ENCODE measurements at places on chromosomes 7 and 10.

DNA sequence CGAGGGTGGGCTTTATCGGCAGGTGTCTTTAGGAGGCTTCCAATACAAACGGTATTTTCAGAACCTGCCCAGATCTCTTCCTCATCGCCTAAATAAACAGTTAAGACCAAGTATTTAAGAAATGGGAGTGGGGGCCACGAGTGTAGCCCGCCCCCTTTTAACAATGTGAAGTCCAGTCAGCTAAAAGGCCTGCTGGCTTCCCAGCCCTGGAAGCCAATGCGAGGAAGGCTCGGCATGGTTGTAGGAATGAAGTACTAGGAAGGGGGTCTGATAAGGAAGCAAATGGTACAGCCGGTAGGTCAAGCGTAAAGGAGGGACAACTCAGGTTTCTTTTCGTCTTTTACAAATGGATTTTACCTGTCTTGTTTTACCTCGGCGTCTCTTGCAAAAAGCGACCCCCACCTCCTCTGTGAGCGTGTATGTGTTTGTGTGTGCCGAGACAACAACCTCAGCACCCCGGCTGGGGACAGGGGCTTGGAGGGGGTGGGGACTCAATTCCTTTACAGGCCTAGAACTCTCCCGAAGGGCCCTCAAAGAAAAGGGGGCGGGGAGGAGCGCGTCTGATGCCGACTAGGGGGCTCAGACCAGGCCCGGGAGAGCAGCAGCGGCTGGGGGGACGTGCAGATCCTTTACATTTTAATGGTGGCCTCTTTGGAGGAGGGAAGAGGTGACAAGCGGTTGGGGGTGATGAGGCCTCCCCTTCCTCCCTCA, 147.6 kb downstream of the GPR85 start:
- no peak for DNase-seq

DNA sequence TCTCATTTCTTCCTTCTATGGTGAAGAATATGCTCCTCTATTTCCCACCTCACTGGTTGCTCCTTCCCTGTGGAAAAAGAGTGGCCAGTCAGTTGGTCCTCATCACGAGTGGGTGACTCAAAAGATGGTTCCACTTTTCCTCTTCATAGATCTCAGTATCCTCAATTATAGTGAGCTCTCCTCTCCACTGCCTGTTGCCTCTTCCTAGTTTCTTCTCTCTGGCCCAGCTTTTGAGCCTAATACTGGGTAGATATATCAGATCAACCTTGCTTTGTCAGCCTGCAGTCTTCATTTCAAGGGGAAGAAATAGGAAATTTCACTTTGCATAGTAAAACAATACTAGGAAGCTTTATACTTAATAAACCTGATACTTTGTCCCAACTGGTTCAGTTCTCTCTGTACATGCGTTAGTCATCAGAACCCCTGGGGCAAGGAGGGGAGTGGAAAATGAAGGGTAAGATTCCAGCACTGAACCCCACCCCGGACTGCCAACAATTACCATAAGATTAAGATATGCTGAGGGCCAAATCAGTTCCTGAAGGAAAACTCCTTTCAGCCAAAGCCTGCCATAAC, 15.5 kb upstream of the WNT16 start:
- DNase-seq, result no peak

DNA sequence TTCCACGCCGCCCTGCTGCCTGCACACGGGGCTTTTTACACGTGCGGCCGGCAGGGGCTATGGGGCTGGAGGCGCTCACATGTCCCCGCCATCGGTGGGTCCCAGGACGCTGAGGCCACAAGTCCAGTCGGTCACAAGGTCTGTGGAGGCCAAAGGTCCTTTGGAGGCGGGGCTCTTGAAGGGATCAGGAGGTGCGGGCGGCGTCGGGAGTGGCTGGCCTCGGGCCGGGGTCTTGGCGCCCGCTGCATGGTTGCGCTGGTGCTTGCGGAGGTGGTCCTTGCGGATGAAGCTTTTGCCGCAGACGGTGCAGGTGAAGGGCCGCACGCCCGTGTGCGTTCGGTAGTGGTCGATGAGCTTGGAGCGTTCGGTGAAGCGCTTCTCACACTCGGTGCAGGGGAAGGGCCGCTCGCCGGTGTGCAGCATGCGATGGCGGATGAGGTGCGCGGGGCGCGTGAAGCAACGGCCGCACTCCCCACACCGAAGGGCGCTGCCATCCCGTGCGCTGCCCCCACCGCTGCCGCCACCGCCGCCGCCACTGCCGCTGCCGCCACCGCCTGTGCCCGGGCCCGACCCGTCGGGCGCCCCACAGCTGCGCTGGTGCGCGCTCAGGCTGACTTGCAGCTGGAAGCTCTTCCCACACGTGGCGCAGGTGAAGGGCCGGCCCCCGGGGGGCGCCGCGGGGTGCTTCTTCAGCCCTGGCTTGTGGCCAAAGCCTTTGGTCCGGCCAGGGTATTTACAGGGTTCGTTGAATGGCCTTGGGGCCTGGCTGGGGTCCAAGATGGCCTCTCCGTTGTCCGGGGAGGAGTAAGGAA, 13.7 kb upstream of the ZNF777 start:
- DNase-seq, result no peak

GRCh38 chr7:51456-52068, 140.8 kb upstream of the FAM20C start:
- no peak for DNase-seq

GRCh38 chr7:84100866-84101265, 93.7 kb downstream of the SEMA3A start:
- DNase-seq, result no peak

DNA sequence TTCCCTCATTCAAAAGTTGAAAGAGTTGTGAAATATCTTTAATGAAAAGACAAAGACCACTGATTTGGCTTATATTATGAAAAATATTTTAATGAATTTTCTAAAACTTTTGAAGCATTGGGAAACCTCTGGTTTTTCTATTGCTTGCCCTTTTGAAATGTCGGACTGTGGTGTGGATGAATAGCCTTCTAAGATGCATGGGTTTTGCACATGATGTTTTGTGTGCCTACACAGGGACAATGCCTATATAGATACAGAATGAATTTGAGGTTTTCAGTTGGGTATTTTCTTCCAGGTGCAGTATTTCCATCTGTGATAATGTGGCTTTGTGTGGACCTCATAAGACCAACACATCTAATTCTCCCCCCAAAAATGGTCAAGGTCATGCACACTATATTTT, 1437.9 kb downstream of the REEP3 start:
- DNase-seq, result no peak

GRCh38 chr7:96794063-96794462, 84.4 kb upstream of the SEM1 start:
- DNase-seq, result no peak

DNA sequence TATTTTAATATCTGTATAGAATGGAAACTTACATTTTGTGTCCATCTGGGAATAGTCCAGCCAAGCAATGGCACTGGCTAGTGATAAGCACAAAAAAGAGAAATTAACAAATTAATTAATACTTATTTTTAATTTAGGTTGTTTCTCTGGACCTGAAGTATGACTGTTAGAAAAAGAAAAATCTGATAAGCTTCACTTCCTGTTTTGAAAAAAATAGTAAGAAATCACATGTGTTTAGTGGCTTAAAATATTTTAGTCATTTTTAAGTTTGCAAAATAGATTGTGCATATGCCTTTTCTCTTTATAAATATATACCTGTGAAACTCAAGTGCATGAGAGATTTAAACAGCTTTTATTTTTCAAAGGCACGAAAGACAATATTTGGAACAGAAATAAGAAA, 50.1 kb upstream of the CREB5 start:
- DNase-seq, result no peak

GRCh38 chr7:35544028-35544742, 150.8 kb downstream of the HERPUD2 start:
- DNase-seq, result no peak

DNA sequence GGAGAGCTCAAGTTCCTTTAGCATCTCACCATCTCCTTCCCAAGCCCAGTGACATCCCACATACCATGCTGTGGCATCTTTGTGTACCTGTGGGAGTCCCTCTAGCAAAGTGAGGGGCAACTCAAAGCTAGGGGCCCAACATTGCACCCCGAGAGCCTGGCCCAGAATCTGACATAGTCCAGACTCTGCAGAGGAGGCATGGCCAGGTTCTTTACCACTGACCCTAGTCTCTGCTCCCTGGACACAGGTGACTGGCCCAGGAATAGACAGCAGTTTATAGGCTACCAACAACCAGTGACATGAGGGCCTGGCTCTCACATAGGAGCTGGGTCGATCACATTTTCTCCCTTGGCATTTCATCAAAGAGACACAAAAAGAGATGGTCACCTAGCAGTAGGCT, 444.0 kb upstream of the ZMIZ1 start:
- DNase-seq, result no peak

DNA sequence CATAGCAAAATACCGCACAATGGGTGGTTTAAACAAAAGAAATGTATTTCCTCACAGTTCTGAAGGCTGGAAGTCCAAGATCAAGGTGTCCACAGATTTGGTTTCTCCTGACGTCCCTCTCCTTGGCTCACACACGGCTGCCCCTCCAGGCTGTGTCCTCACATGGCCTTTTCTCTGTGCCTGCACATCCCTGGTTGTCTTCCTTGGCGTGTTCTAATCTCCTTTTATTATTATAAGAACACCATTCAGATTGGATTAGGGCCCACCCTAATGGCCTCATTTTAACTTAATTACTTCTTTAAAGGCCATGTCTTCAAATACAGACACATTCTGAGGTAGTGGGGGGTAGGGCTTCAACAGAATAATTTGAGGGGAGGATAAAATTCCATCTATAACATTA, 87.9 kb downstream of the FZD1 start:
- no peak for DNase-seq

DNA sequence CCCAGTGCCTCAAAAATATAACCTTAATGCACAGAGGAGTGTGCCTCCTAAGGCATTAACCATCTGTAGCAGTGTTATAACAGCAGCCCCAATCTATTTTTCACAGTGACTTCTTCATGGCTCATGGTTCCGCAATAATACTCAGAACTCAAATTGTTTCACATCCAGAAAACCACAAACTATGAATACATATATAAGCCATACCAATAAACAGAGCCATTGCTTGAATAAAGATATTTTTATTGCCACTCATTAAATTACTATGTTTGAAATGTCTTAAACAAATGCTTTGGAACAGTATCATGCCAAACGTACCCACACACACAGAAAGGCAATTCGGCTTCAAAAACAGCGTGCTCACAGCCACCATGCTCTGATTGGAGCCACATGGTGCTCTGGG, 629.3 kb upstream of the NRP1 start:
- peak; percentile 57 for DNase-seq

- no peak for DNase-seq
Measured at GRCh38 chr7:22544245-22544644, 44.3 kb upstream of the STEAP1B start.

DNA sequence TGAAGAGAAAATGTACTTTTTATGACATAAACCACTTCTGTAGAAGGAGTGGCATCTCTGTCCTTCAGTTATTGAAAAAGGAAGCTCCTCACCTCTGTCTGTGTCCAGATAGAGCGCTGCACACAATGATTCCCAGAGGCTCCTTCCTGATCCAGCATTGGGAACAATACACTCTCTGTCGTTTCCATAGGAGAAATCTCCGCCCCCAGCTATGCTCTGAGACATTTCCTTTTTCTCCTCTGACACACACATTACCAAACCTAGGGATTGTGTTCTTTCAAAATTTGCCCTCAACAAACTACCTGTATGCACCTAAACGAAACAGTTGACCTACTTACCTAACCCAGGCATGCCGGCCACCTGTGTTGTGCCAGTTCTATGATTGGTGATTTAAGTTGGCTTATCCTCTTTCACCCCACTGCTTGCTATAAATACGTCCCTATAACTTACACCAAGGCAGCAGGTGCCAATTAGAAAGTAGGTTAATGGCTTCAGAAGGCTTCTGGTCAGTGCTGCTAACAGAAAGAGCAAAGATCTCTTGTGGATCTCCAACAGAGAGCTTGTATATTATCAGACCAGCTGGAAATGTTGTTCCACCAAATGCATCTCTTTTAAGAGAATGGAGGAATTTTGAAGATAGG, 140.1 kb upstream of the JCAD start:
- no peak for DNase-seq

GRCh38 chr7:40311307-40311706, 176.5 kb downstream of the SUGCT start:
- DNase-seq, result no peak

DNA sequence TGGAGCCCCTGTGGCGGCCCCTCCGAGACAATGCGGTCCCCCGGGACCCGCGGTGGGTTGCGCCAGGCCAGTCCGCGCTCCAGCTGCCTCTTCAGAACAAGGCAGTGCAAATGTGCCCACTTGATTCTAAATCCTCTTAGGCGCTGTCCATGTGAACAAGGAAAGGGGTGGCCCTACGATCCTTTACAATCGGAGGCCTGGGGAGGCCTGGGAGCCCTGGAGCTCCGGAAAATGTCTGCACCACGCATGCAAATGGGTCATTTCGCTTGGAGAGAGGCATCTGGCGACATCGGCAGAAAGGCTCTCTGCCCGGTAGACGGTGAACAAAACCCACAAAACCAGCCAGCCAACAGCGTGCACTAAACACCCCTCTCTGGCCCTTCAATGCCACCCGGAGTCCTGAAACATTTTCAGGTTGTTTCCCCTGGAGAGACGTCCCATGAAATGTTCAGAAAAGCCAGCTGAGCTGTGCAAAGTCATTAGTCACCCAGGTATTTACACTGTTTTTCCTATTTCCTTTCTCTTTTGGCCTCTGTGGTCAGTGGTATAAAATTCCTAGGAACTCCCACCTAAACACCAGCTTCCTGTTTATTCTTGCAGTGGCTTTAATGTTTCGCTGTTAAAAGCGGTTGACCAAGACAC, 102.8 kb upstream of the ZNF438 start:
- DNase-seq, result no peak

GRCh38 chr7:148623586-148624282, 33.2 kb downstream of the C7orf33 start:
- no peak for DNase-seq

DNA sequence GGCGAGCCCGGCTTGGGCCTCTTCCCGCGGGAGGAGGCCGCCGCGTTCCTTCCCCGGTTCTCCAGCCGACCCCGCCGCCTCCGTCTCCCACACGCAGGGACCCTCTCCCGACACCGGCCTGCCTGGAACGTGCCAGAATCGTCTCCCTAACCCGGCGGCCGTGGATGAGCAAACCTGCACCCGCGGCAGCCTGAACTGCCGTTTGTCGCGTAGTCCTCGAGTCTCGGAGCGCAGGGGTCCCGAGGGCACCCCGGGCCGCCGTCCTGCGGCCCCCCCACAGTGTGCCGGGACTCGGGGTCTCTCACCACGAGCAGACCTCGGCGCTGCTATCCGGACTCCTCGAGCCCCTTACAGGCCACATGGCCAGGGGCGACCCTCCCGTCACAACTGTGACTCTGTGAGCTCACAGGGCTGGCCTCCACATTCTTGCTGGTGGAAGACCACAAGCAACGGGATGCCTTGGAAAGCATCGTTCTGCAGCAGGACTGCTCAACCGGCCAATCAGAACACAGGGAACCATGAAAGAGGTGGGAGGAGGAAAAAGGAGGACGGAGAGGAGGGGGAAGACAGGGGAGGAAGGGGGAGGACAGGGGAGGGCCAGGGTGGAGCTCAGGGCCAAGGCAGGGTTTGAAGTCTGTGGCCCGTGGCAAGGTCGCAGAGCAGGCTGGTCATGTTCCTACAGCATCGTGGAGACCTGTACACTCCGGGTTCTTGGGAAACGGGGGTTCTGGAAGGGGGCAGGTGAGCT, 276.9 kb downstream of the DNAJB6 start:
- DNase-seq, result no peak

All from AG04449 (cell line).